ENCODE measurements at places on chromosomes 2 and 18.

- DNase-seq = peak; percentile 53
Measured at GRCh38 chr2:198296665-198297308, 492.4 kb downstream of the PLCL1 start.

DNA sequence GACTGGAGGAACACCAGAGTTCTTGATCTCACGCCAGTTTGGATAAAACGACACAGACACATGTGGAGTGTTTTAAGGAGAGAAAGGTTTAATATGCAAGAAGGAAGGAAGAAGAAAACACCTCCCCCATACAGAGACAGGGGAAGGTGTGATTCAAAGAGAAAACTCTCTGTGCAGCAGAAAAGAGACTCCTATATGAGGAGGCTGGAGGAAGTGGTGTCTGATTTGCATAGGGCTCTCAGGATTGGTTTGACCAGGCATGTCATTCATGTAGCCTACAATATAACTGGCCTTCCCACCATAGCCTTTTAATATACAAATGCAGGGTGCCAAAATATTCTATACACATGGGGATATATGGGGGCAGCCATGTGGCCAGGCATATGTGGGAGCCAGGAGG lies 1386.5 kb downstream of the RPIA start:
- no peak for DNase-seq

GRCh38 chr2:112812318-112813267 lies 24.0 kb downstream of the IL1B start:
- no peak for DNase-seq

DNA sequence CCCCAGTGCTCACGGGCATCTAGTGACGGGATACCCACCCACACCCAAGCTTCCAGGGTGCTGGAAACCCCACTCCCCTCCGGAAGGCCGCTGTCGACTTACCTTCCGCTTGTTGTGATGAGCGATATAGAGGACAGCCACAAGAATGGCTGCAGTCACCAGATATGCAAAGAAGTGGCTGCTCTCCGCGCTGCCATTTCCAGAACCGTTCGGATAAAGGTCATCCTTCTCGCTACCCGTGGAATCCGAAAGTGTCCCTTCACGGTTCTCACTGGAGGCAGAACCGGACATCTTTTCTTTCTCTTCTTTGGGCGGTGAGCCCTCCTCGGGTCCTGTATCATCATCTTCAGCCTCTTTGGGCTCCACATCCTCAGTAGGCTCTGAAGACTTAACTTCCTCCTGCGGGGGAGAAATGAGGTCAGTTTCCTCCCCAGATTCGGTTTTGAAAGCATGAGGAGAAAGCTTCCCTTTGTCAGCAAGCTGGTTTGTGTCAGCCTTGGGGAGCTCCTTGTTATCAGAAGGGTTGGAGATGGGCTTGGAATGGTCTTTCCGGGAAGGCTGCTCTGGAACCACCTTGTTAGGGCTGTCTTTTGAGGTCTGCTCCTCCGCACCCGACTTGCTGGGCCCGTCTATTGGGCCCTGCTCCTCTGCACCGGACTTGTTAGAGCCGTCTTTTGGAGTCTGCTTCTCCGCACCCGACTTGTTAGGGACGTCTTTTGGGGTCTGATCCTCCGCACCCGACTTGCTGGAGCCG lies 1.2 kb downstream of the TGOLN2 start:
- DNase-seq = no peak

GRCh38 chr2:170235860-170236679 lies 58.1 kb downstream of the MYO3B start:
- DNase-seq = peak; percentile 49

DNA sequence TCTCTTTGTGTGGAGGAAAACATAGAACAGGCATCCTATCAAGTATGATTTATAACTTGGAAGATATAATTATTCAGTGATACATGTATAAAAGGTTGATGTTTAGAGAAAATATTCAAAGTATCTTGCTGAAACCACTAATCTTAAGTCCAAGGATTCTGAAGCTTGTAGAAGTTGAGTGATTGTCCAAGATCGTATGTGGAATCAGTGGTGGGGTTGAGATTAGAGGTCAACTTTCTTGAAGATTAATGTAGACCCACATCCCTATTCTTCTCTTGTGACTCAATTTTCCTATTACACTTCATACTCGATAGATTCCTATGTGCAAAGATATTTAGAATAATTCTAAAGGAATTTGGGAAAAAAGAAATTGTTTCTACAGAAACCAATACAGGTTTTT lies 1565.9 kb upstream of the ACVR2A start:
- no peak for DNase-seq

DNA sequence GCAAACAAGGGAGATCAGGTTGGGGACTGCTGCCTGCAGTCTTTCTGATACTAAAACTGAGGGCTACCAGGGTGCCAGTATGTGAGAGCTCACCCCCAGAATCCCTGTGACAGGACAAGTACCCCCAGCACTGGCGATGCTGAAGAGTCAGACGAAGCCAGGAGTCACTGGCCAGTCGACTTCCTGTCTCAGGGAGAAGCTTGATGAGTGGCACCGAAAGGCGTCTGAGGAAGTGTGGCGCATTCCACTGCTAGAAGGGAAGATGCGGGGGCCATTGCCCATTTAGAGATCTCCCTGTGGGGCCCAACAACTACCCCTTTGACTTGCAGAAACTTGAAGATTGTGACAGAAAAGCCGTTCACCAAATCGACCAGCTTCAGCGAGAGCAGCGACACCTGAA lies 22.0 kb downstream of the MXD1 start:
- DNase-seq = no peak

- DNase-seq = no peak
Measured at GRCh38 chr2:127076924-127077323, 30.0 kb downstream of the BIN1 start.

GRCh38 chr2:222514901-222515300 lies 90.6 kb downstream of the SGPP2 start:
- no peak for DNase-seq

GRCh38 chr18:72325307-72325706 lies 218.8 kb downstream of the CBLN2 start:
- no peak for DNase-seq

- no peak for DNase-seq
Measured at GRCh38 chr18:49273241-49273880, 187.1 kb downstream of the DYM start.

- no peak for DNase-seq
Measured at GRCh38 chr2:222862909-222863544, 2.2 kb downstream of the ACSL3 start.

- DNase-seq = no peak
Measured at GRCh38 chr18:49894517-49895226, 81.3 kb upstream of the ACAA2 start.

Measured in putamen (tissue), 1 donor.